ENCODE measurements at places on chromosomes 7 and 10.
A peak's percentile ranks its signal among the peaks of the same experiment; 100 is the strongest.

DNA sequence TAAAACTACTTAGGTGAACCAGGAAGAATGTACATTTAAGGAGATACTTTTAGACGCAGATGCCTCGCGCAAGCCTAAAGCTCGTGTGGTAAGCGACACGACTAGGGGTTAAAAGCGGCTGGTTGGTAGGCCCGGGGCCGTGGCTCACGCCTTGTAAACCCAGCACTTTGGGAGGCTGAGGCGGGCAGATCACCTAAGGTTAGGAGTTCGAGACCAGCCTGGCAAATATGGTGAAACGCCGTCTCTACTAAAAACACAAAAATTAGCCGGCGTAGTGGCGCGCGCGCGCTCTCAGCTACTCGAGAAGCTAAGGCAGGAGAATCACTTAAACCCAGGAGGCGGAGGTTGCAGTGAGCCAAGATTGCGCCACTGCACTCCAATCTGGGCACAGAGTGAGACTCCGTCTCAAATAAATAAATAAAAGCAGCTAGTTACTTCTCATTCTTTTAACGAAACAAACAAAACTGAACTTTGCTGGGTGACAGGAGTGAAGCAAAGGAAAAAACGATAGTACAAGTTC lies 879 bp downstream of the NUDT5 start:
- no peak for DNase-seq

DNA sequence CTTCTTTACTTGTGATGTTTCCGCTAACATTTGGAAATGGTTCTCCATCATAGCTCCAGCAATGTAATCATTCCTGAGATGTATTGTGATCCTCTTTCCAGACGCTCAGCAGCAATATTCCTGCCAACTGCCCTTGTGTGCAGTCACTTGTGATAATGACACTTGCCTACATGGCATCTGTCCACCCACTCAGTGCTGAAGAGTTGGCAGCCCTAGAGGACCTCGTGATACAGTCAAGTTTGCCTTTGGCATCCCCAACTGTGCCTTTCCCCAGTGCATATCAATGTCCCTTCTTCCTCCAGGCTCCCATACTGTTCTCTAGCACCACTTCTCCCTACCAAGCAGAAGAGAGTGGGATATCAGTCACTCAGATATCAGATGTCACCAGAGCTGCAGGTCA lies 64.9 kb downstream of the MYOF start:
- DNase-seq: peak; percentile 94

DNA sequence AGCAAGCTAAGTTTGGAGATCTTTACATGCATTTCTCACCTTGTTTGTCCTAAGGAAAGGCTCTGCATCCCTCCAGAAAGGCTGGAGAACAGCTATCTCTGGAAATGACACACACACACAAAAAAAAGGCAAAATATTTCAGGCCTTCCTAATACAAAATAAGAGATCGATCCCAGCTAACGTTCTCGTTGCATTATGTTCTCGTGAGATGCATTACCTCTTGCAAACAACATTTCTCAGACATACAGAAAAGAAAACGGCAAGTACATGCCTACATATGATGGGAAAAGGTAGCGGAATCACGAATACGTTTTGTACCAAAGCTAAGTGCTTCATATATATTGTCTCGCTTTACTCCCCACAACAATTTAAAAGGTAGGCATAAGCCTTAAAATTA lies 488 bp downstream of the MTERF1 start:
- DNase-seq: no peak

GRCh38 chr7:13908667-13909397 lies 80.6 kb downstream of the ETV1 start:
- no peak for DNase-seq

DNA sequence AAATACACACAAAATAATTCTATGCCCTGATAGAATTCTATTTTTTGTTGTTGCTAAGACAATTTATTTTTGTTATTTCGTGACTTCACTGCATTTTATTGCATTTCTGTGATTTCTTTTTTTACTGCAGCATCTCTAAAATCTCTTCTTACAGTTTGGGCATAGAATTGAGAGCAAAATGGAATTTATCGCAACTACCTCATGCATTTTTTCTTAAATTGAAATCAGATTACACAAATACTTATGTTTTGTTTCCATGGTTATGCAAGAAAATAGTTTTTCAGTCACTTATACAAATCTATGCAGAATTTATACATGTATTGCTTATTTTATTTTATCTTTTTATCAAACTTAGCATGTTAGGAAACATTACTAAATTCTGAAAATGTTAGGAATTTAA lies 781.8 kb upstream of the LRRTM3 start:
- no peak for DNase-seq

- no peak for DNase-seq
Observed at GRCh38 chr7:148633761-148634160, 43.2 kb downstream of the C7orf33 start.

GRCh38 chr7:105797652-105798051 lies 78.7 kb downstream of the ATXN7L1 start:
- DNase-seq: no peak

DNA sequence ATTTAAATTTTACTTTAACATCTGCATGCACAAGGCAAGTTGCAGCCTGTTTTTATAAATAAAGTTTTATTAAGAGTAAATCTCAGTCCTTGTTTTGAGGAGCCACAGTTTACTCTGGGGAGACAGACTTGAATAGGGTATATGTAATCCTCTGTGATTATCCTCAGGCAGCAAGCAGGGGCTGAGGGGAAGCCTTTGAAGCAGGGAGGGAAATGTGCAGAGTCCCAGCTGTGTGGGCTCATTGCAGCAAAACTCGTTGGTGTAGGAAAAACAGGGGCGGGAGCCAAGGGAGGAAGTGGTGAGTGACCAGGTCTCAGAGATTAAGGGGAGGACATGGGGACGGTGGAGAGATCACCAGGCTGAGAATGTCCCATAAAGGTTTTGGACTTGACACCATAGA lies 34.3 kb upstream of the SMC3 start:
- no peak for DNase-seq

GRCh38 chr10:28711041-28711440 lies 33.7 kb downstream of the BAMBI start:
- DNase-seq: no peak

DNA sequence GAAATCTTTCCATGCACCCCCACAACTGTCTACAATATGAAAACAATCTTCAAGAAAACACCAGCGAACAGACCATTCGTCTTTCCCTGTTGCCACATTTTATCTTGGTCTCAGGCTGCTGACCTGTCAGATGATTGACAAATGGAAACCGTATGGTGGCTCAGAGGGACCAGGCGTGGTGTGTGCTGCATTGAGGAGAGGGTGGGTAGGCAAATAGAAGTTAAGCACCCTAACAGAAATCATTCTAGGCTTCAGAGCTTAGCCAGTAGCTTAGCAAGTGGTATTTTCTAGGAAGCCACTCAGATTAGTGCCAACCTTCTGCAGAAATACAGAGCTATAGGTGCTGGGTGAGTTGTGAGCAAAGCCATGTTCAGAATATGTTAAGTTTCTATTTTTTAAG lies 114.9 kb downstream of the DPP6 start:
- DNase-seq: no peak

DNA sequence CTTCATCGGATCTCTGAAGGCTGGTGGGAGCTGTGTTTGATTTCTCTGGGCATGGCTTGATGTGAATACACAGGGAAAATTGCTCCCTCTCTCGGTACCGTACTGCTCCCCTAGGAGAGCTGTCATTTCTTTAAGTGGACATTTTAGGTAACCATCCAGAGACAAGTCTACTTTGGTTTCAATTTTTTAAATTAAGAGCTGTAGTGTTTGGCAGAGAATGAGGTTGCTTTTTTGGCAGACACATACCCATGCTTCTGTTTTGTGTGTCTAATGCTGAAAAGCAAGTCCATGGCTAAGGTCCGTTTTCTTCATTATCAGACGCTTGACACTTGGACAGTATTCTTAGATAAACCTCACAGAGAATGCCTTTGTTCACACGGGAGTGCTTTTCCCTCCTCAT lies 61.3 kb upstream of the TRIL start:
- no peak for DNase-seq

DNA sequence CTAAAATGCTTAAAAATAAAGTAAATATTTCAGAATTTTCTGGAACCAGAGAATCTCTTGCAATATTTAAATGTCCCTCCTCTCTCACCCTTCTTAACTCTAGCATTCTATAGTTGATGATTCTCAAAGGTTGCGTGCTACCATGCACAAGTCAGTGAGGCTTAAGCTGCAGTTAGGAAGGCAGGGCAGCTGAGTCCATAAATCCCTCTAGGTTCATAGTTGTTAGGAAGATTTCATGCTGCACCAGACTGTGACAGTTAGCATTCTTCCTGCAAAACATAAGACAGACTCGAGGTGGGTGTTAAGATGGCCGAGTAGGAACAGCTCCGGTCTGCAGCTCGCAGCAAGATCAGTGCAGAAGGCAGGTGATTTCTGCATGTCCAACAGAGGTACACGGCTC lies 70.6 kb downstream of the MET start:
- DNase-seq: no peak

DNA sequence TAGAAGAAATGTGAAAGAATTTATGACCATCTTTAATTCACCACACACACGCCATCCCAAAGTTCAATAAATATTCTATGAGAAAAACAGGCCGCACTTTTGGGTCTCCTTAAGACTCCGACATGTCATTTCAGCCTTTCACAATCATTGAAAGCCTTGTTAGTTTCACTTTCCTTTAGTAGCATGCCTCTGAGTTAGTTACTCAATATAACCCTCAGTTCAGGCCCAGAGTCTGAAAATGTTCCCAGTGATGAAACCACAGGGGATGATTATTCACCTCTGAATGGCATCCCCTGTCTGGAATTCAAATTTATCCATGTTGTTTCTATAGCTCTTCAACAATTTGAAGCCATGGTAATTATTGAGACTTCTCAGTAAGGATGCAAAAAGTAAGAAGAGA lies 278.1 kb upstream of the NRP1 start:
- no peak for DNase-seq

DNA sequence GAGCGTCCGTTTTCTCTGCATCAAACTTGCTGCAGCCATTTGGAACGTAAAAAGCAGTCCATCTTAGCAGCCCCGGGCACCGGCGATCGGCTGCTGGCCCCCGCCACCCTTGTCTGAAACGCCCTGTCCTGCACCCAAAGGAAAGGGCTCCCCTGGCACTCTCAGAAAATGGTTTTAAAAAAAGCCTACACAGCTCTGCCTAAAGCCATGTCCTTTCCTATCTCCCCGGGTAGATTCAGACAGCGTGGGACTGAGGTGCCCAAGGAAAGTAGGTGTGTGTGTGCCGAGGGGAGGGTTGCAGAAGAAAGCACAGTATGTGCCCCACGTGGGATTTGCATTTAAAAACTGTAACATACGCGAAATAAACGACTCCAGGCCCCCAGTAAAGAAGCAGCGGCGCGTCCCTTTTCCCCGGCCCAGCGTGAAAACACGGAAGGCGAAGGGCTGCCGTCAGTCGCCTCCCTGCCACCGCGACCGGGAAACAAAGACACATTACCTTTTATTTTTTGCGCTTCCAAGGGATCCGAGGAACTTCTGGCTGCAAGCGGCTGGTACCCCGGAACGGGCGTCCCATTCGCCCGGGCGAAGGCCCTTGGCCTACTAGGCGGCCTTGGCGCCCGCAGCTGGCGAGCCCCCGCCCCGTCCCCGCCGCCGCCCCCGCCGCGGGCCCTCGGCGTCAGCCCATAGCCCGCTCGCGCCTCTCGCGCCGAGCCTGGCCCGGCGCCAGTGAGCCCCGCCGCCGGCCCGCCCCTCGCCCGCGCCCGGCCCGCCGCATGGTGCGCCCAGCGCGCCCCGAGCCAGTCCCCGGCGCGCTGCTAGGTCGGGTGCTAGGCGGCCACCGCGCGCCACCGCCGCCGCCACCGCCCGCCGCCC lies 304.6 kb downstream of the PRPF18 start:
- peak; percentile 34 for DNase-seq

DNA sequence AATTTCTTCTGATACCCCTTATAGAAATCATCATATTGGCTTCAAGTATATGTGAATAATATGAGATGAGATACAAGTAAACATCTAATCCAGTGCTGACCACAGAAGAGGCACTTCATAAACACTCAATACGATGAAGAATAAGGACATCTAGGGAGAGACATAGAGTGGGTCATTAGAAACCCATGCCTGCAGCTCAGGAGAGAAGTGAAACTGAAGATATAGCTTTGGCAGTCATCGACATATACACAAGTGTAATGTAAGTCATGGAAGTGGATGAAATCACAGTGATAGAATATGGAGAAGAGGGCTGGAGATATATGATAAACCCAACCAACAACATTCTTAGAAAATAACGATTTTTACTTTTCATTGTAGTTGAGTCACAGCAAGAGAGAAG lies 665.0 kb downstream of the PARD3 start:
- no peak for DNase-seq

- no peak for DNase-seq
Observed at GRCh38 chr10:69640196-69640980, 10.3 kb downstream of the FAM241B start.

DNA sequence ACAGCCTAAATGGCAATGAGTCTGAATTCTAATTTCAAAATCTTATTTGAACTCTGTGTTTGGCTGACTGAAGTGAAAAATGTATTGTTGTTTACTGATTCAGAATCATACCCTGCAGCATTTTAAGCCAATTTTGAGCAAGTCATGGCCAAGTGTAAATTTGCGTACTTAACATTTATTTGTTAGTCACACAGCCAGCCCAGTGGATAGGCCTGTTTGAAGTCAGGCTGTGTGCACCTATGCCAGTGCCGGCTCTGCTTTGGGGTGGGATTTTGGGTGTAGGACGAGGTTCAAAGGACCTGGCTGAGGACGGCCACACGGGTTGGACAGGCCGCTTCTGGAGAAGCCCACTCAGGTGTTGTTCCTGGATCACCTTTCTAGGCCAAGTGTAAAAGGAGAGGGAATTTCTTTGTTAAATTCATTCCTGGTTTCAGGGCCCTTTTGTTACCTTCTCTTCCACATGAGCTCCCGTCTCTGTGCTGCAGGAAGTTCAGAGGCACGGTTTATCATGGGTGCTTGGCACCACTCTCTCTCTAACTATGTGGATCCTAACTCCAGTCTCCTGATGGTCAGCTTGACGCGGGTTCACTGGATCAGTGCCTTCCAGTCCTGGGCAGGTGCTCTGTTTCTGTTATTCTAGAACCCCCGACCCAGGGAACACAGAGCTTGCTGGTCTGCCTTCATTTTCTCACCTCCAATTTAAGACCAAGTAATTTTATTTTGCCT lies 84.7 kb downstream of the CCNY start:
- DNase-seq: no peak

GRCh38 chr7:135936497-135937217 lies 40.5 kb downstream of the MTPN start:
- no peak for DNase-seq

DNA sequence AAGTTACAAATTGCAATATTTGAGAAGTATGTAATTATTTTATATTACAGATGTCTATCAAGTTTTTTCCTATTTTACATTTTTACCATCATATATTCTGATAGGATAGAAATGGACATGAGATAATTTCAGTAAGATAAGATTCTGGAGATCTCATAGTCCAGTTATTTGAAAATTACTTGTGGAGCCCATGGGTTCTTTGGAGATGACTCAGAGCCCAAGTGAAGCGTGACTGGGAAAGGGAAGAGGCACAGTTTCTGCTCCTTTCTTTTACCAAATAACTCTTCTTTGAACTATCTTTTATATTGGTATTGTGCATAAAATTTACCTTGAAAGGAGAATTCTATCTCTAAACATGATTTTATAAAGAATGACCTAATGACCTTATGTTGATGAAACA lies 2.4 kb downstream of the CD36 start:
- no peak for DNase-seq
